NCI-H2081 treated with DMSO at 0.1 percent for 48 hours (cell line): ENCODE measurements at places on chromosomes 7 and 10.

- no peak for DNase-seq
Measured at GRCh38 chr7:49800031-49800430, 26.6 kb downstream of the VWC2 start.

DNA sequence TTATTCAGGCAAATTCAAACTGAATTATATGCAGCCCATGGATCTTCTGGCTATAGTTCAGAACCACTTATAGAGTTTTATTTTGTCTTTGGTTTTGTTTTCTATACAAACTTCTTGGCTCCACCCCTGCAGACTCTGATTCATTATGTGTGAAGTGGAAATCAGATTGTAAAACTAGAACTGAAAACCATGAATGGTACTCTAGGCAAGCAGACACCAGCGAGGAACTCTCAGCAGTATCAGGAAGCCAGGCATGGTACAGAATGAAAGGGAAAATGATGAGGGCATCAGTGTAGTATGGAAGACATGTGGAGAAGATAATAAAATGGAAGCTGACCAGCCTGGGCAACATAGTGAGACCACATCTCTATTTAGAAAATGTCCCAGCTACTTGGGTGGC, 1026.9 kb upstream of the C7orf33 start:
- DNase-seq, result no peak

GRCh38 chr7:69775231-69775771, 177.0 kb downstream of the AUTS2 start:
- no peak for DNase-seq

DNA sequence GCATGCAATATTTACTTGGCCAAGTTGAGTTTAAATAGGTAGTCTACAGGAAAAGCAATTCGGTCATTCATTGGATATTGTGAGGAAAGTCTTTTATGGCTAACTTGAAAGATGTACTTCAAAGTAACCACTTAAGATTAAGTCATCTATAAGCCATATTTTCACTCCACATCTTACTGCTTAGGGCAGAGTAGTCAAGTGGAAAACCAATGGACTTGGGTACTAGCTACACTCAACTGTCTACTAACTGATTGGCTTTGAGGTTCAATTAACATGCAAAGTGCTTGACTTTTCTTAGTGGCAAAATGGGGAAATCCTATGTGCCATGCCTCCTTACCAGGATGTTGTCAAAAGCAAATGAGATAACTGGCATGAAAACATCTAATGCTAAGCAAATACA, 51.0 kb downstream of the CAV1 start:
- no peak for DNase-seq

- DNase-seq, result no peak
Measured at GRCh38 chr10:89702121-89702480, 711 bp downstream of the KIF20B start.

GRCh38 chr7:99193527-99194220, 14.2 kb downstream of the KPNA7 start:
- no peak for DNase-seq

DNA sequence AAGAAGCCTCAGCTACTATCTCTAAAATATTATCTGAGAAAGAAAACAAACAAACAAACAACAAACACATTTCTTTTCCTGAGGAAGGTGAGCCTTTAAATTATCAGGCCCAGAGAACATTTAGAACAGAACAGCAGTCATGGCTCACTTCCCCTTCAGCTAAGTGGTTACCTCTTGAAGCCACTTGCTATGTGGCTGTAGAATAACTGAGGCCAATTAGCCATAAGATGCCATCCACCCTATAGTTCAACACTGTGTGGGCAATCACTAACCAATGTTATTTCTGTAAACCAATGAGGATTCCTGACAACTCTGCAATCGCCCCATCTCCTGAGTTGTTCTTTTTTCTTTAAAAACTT, 3.7 kb upstream of the UPP1 start:
- DNase-seq, result no peak

DNA sequence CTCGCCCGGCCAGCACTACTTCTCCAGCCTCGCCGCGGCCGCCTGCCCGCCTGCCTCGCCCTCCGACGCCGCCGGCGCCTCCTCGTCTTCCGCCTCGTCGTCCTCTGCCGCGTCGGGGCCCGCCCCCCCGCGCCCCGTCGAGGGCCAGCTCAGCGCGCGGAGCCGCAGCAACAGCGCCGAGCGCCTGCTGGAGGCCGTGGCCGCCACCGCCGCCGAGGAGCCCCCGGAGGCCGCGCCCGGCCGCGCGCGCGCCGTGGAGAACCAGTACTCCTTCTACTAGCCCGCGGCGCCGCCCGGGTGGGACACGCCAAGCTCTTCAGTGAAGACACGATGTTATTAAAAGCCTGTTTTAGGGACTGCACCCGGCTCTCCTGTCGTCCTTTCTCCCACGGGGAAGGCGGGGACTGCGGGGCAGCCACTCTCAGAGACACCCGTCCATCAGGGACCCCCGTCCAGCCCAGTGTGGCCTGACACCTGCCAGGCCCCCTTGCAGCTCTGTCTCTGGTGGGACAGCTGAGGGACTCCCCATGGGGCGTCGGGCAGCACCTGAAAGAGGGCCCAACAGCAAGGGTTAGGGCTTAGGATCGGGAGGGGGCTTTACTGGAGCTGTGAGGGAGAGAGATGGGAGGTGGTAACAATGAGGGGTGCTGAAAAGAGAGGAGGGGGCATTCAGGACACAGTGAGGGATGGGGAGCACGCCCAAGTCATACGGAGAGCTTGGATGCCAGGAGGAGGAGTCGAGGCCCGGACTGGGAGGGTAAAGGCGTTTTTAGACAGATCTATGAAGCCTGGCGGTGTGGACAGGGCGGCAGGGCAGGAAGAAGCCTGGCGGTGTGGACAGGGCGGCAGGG, 34.7 kb downstream of the SPDYE6 start:
- DNase-seq, result no peak

GRCh38 chr10:59358576-59358975, 3.8 kb downstream of the FAM13C start:
- no peak for DNase-seq

- no peak for DNase-seq
Measured at GRCh38 chr7:71267734-71268469, 136.0 kb downstream of the GALNT17 start.

GRCh38 chr10:43407148-43407575, 1.8 kb downstream of the HNRNPF start:
- DNase-seq, result no peak

GRCh38 chr7:138889582-138890498, 91.3 kb downstream of the KIAA1549 start:
- DNase-seq, result peak; percentile 9

GRCh38 chr7:770741-771166, 43.7 kb upstream of the PRKAR1B start:
- DNase-seq, result no peak

DNA sequence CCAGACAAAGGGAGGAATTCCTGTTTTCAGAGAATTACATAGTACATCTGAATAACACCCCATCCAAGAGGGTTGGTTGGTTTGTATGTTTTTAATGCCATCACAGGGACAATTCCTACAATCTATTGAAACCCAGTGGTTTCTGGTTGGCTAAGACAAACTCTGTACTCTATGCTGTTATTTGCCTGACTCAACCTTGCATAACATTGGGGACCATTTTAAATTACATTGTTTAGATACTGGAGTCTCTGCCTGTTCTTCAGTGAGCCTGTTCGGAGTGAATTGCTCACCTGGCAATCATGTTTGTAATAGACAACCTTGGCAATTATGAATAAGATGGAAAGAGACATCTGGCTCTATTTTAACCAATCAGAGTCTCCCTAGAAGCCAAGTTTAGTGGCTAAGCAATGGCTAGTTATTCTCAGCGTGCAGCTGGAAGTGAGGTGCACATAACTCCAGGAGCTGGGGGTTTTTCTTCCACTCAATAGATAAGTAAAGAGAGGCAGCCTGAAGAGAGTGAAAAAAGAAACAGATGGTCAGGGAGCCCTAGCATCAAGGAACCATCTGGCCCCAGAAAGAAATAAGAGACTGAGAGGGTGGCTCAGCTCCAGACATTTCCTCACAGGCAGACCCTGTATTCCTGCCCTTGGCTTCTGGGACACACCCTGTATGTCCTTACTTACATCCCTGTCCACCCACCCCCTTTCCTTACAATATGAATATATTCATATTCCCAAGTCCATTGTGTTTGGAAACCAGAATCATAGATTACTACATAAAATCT, 21.2 kb upstream of the SLC35G1 start:
- DNase-seq, result no peak
